HuH-7.5 (cell line): ENCODE measurements at places on chromosomes 5 and 9.

- DNase-seq = peak; percentile 92
Measured at GRCh38 chr5:321230-321725, at the start of gene AHRR. Gene AHRR (plus strand): TSS chr5:321714. CDS start chr5:343903, 22,189 bp downstream.

- DNase-seq = no peak
Measured at GRCh38 chr9:114006155-114006550, 71.9 kb downstream of the AMBP start.

- peak; percentile 54 for DNase-seq
Measured at GRCh38 chr5:11904265-11904906, at the start of gene CTNND2. Gene CTNND2 (minus strand): TSS chr5:11904446. CDS start chr5:11903853, 593 bp downstream.

- DNase-seq = no peak
Measured at GRCh38 chr5:65776441-65777141, 54.6 kb downstream of the NLN start.

DNA sequence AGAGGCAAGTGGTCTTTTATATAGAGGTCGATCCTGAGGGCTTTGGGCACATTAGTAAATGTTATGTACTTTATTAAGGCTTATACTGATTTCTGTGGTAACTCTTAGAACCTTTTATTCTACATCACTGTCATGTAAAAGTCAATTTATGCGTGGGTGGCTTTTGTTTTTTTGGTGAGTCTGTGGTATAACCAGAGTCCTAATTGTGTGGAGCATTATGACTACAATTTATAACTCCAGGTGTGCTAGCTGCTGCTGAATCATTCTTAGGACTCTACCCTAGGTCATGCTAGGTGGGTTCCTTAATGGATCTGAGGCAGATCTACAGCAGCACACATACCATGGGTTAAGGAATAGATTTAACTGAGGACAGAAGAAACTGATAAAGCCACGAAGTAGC lies 33.9 kb upstream of the KCNN2 start:
- no peak for DNase-seq

- no peak for DNase-seq
Measured at GRCh38 chr9:89634995-89635742, 30.4 kb downstream of the GADD45G start.

- peak; percentile 87 for DNase-seq
Measured at GRCh38 chr9:104868687-104869404, 59.1 kb downstream of the ABCA1 start.

DNA sequence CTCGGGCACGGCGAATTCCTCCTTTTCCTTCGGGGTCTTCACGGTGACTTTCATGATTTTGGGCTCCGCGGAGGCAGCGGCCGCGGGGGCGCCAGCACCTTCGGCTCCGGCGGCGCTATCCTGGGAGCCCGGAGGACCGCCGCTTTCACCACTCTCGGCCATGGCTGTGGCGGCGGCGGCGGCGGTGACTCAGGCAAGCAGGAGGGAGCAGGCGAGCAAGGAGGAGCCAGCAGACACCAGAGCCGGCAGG lies 315 bp downstream of the UBQLN1 start:
- DNase-seq = peak; percentile 34

DNA sequence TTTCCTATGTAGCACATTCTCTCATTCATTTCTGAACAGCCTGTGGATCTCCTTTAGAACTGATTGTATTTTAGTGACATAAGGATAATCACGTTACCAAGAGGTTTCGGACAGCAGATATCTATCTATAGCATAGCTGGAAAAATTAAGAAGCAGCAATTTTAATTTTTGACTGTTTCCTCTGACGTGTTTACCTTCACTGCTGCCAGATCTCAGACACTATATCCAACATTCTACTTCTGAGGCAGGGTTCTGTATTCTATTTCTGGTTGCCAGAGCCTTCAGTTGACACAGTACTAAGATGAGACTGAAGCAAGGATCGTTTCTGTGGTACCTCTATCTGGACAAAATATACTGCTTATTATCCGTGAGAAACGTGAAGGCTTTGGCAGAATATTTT lies at the start of gene EFCAB9:
EFCAB9 (plus strand) TSS at position 301 of the 400 bp plus-strand sequence; CDS start at position 302, 1 bp downstream.
- no peak for DNase-seq

DNA sequence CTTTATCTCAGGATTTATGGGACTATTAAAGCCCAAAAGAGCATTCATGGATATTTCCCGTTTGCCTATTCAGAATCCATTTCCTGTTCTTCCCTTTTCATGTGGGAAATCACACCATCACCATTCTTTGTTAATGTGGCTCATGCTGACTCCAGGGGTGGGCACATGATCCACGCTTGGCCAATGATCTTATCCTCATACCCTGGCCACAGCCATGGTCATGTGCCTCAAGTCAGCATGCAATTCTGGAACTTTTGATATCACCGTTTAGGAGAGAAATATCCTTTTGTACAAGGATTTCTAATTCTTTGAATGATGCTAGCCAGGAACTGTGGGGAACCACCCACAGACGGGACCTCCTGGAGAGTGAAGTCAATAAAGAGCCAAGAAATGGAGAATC lies 272.2 kb downstream of the PRELID2 start:
- DNase-seq = no peak

DNA sequence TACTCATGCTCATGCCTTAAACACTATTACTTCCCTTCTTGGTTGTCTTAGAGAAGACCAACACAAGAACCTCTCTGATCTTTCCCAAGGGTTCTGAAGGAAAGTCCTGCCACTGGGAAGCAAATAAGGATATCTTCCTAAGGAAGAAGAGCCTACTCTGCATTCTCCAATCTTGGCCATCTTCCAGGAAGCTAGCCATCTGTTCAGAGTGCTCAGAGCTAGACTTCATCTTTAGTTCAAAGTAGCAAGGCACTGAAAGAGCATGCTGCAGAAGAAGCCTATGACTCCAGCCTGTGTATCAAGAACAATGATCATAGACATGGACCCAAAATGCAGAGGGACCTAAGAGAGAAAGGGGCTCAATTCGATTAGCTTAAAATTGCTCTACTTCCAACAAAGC lies 114.7 kb downstream of the KIAA0825 start:
- no peak for DNase-seq

DNA sequence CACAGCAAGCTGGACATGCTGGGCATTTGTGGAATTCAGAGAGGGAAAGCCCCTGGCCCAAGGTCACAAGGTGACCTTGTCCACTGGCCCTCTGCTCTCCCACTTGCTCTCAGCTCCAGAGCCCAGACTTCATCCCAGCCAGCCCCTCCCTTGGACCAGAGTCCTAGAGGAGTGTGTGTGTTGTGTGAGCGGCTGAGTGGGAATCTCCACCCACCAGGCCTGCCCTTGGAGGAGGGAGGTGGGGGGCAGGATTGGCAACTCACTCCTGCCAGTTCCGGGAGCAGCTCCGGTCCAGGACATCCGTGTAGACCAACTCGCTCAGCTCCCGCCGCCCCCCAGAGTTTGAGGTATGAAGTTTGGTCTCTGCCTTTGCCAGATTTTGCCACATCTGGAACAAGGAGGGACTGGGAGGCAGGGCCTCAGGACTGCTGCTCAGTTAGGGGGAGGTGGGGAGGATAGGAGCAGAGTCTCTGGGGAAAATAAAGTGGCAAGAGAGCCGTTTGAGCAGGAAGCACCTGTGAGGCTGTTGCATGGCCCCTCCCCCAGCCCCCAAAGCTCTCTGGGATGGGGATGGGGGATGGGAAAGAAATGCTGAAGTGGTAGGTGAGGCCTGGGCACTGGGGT lies 1.4 kb downstream of the MZB1 start:
- no peak for DNase-seq

GRCh38 chr9:128529191-128529590 lies 23.2 kb upstream of the SPTAN1 start:
- no peak for DNase-seq

DNA sequence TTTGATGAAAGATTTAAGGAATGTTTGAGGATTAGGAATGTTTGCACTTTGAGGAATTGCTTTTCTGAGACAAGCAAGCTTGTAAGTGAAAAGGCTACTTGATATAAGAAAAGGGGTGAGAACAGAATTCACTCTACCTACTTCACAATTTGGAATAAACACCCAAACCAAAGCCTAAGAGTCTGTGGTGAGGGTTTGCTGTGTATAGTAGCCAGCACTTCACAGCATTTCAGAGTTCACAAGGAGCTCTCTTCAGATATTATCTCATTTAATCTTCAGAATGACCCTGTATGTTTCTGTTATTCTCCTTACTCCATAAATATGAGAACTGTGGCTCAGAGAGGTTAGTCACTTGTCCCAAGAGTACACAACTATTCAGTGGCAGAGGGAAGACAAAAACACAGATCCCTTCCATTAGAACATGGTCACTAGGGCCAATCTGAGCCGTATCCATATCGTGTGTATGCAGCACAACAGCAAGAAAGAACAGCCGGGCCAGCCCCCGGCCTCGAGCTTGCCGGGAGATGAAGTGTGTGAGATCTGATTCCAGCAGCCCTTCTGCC lies 92.4 kb downstream of the FRMD3 start:
- DNase-seq = no peak

DNA sequence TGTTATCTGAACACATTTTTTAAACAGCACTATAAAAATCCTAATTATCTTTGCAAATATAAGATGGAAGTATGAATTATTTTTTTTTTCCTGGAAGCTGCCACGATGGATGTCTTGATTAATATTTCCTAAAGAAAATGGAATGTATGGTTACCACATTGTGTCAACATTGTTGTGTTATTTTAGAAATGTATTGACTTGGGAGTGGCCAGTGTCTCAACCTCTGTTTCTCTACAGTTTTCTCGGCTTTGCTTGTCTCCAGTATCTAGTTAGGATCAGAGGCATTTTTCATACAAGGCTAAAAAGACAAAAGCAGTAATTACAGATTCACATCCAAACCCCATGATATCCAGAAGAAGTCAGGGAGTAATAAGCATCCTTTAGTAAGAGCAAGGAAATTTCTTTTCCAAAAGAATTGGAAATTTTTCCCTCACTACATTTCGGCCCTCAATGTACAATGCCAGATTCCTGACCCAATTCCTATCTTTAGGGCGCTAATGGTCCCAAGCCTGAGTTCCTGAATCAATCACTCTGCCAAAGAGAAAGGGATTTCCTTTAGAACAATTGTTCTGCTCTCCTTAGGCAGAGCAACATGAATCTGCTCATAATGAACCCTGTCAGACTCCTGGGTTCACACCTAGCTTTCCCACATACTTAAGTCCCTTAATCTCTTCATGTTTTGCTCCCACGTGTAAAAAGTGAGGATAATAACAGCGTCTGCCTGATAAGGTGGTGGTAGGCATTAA lies 111.7 kb downstream of the EDIL3 start:
- no peak for DNase-seq

GRCh38 chr5:143244990-143245389 lies 158.5 kb downstream of the NR3C1 start:
- no peak for DNase-seq

DNA sequence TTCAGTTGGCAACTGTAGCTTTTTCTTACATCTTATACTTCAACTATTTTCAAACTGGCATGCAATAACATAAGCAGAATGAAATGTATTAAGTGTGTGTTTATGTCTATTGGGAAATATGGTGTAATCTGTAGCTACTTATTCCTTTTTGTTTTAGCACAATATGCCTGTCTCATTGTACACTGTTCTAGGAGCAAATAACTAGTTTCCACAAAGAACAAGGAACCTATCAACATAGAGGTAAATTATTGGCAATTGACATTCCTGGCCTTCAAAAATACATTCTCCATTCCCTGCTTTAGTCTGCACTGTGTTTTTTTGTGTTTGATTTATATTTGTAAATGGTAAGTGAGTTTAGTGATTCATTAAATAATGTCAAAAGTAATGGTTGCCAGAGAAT lies 75.7 kb downstream of the FBXL7 start:
- no peak for DNase-seq

DNA sequence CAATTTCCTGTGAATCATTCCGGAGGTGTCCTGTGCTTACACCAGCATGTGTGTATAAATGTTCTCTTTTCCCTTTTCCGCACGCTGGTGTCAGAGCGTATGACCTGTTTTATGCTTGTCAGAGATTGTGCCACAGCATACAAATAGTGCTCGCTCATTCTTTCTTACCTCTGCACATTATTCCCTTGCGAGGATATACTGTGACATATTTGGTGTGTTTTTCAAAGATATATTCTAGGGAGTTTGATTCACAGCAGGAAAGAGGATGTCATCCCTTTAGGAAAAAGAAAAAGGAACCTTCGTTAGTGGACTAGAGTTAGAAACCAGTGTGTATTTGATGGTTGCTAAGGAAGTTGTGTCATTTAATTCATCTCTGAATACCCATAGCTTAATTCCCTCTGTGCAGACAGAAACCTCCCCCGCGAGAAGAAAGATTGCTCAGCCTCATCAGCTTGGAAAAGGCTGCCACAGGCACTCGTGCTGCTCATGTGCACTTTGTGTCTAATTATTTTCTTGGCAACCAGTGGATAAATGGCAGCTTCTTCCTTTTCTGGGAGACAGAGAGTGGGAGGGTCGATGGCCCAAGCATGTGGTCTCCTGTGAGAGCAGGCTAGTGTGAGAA lies 14.7 kb upstream of the CCIN start:
- no peak for DNase-seq

DNA sequence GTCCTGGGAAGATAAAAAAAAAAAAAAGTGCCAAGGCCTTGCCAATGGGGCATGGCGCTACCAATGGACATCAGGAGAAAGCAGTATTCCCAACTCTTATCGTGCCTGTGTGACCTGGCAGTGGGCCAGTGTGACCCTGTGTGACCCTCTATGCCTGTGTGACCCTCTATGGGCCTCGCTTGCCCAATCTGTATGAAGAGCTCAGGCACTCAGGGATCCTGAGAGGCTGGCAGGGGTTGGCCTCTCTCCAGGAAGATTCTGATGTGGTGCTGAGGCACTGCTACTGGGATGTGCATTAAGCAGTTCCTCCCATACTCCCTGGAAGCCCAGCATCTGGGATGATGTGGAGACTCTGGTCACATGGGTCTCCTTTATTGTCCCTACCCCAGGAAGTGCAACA lies 179.2 kb downstream of the MACROH2A1 start:
- no peak for DNase-seq

GRCh38 chr9:88950341-88951154 lies 40.7 kb upstream of the S1PR3 start:
- DNase-seq = no peak

- DNase-seq = no peak
Measured at GRCh38 chr9:117787746-117788145, 83.5 kb downstream of the TLR4 start.

GRCh38 chr5:166709691-166710090 lies 1581.8 kb upstream of the WWC1 start:
- no peak for DNase-seq

GRCh38 chr5:6396836-6397535 lies 18.6 kb upstream of the MED10 start:
- no peak for DNase-seq

DNA sequence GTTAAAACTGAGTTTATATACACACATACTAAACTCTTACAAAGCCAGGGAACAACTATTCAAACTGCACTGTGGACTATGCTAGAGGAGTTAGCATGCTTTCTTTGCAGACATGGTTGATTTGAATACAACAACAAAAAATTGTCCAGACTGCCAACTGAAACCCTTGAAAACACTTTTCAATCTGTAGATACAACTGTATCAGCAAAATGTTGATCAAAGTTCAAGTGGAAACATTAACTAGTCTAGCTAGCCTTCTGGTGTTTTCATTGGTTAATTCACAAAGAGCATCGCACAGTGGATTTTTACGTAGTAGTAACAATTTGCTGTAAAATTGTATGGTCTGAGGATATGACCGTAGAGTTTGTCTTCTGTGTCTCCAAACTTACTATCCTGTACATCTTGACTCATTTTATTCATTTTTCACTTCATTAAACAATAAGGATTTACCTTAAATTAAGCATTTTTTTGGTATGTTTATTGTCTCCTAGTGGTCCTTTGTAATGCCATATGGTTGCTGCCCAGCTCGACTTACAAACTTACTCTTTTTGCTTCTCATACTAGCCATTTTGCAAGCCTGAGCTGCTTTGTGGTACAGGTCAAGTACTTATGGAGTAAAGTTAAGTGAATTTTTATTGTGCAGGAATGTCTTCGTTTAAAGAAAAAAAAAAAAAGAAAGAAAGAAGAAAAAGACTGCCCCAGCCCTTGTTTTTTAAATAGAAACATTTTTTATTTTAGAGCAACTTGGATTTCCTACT lies 123.4 kb downstream of the ZCCHC7 start:
- DNase-seq = no peak
